ENCODE measurements at places on chromosomes 4 and X.

DNA sequence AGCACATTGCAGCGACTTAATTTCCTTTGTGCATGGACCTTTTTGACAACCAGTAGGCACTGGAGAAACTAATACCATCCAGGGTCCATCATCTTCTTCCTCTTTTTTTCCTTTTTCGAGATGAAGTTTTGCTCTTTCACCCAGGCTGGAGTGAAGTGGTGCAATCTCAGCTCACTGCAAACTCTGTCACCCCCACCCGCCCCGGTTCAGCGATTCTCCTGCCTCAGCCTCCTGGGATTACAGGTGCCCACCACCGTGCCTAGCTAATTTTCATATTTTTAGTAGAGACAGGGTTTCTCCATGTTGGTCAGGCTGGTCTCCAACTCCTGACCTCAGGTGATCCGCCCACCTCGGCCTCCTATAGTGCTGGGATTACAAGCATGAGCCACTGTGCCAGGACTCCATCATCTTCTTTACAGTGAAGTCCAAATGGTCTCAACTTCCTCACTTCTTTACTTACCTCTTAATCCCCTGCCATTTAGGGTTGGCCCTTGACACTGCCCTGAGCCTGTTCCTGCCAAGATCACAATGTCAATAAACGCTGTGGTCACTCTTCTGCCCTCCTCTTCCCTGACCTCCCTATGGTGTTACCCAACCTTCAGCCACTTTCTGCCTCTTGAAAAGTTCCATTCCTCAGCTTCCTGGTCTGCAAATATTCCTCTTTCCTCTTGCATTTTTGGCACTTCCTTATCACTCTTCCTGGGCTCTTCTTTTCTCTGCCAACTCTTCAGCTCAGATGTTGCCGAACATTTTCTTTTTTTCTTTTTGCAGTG is 119.8 kb upstream of the SLC34A2 start:
- no peak for DNase-seq

GRCh38 chrX:21926116-21926515 is 14.4 kb upstream of the SMS start:
- no peak for DNase-seq

DNA sequence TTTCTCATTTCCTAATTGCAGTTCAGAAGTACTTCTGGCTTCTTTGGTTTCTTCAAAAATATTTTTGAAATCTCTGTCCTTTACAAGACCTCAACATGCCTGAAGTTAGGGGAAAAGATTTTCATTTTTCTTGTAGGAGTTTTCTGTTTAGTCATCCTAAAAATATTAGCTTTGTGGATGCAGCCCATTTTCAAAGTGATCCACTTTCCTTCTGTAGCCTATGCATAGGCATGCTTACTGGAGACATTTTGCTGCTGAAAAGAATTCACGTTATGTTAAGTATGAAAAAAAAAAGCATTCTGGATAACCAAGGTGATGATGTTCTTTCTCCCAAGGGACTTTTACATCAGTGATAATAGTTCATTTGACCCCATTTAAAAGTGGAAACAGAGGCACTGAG is 245.6 kb downstream of the THOC2 start:
- no peak for DNase-seq

- DNase-seq: no peak
Observed at GRCh38 chrX:110265661-110266060, 52.2 kb downstream of the AMMECR1 start.

GRCh38 chr4:122830426-122831095 is 3.9 kb downstream of the FGF2 start:
- DNase-seq: no peak

- DNase-seq: no peak
Observed at GRCh38 chrX:13194291-13195103, 125.4 kb downstream of the ATXN3L start.

DNA sequence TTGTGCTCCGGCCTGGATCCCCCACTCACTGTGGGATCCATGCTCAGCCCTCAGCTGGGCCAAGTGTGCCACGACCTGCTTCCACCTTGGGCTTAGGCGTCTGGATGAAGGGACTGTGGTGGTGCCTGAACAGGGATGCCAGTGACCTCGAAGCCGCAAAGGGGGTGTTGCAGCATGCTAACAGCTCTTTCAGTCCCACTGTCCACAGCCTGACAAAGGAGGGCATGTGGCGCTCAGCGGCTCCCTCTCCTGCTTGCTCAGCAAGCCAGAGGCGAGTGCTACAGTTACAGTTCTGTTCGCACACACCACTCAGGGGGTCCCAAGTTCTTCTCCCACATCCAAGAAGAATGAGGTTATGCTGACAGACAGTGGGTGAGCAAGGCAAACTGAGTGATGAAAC is 5.2 kb upstream of the IGBP1 start:
- no peak for DNase-seq

DNA sequence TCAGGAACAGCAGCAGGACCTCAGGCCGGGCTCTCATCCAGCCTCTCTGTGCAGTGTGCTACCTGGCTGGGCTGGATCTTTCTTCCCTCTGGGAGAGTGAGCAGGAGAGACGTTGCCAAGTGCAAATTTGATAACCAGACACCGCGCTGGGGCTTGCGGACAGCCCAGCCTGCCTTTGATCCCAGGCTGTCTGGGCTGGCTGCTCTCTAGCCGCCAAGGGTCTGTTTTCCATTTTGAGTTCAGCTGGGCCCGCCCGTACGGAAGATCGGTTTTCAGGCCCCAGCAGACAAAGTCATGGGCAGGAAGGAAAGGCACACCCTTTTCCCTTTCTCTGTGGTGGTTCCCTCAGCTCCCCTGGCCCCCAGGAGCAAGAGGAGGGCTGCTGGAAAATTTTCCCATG is 90.2 kb downstream of the CPZ start:
- no peak for DNase-seq

- DNase-seq: no peak
Observed at GRCh38 chr4:163500586-163500985, 6.1 kb downstream of the TMA16 start.

GRCh38 chr4:184011826-184012380 is 106.8 kb downstream of the STOX2 start:
- no peak for DNase-seq

DNA sequence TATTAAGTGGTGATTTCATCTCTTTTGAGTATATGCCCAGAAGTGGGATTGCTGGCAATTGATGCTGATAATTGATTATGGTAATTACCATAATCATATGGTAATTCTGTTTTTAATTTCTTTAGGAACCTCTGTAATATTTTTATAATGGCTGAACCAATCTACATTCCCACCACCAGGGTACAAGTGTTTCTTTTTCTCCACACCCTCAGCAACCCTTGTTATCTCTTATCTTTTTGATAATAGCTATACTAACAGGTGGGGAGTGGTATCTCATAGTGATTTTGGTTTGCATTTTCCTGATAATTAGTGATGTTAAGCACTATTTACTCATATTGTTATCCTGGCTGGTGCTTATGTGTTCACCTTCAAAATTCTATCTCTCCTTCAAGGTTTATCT is 212.6 kb downstream of the FMR1NB start:
- no peak for DNase-seq

- no peak for DNase-seq
Observed at GRCh38 chr4:165060938-165061337, 7.3 kb downstream of the TRIM75 start.

DNA sequence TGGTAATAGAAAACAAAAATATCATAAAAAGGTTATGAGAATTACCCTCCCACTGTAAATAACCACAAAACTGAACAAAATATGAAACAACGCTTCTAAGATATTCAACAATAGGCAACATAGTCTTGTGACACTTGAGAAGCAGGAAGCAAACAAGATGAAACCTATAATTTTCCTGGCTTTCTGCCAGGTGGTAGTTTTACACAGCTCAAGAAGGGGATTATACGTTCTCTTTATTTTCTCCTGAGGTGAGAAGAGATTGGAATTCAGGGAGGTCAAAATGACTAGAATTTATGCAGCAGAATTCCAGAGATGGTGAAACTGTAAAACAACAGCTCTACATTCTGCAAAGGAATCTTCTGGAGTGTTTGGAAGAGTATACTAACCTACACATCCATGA is 186.0 kb downstream of the HHIP start:
- no peak for DNase-seq

GRCh38 chr4:186651624-186652023 is 72.0 kb downstream of the FAT1 start:
- DNase-seq: peak; percentile 77

DNA sequence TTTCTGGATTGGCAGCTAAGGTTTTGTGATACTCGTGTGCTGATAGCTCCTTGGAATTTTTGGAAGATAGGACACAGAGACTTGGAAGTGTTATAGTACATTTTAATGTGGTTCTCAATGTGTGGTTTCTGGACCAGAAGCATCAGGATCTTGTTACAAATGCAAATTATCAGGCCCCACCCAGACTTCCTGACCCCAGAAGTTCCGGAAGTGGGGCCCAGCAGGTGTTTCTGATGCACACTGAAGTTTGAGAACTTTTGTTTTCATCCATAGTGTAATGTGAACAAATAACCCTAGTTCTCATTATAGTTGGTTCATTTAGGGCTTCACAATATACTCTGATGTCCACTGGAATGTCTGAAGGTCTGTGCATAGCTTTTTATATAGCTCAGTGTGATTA is 49.6 kb downstream of the LAMP2 start:
- no peak for DNase-seq

DNA sequence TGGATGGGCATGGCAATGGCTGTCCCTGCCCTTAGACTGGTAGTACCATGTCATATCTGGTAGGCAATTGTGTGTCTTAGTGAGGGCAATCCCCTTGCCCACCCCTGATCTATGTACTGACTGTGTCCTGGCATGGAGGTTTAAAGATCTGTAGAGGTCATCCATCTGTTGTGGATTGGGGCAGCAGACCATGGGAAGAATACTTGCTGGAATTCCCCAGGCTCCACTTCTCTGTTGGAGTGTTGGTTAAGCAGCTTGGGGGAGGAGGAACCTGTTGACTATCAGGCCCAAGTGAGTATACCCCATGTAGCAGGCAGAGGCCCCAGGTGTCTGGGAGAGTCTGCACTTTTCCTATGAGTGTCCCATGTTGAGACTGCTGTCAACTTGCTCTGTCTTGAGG is 246.7 kb upstream of the DIPK2B start:
- DNase-seq: no peak

DNA sequence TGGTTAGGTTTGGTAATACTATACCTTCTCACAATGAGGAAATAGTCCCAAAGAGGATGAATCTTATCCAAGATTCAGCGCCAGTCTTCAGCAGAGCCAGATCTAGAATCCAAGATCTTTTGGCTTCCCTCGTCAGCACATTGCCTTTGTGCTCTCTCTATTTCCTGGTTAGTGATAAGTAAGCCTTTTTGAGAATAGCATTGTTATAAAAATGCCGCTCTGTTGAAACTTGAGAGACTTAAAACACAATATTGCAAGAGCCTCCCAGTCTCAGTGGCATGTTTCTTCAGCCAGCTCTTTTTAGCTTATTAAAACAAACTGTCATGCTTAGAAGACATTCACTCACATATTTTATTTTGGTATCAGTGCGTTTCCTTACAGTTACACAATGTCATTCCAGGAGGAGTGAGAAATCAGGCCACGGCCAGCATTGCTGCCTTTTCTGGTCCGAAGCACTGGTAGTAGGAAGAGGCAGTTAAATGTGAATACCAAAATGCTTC is 141.4 kb downstream of the KLHL8 start:
- DNase-seq: peak; percentile 57

DNA sequence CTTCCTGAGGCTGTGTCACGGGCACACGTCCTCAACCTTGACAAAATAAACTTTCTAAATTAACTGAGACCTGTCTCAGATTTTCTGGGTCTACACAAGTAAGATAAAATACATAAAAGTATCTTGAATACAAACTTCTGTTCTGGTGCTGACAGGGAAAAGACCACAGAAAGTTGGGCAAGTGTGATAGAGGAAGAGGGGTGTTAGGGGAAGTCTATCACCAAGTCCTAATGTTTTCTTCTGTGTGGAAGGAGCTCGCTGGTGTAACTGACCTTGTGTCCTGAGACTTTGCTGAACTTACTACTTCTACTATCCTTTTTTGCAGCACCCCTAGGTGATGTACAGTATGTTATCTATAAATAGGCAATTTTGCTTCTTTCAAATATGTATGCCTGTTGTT is 97.0 kb upstream of the STIM2 start:
- DNase-seq: no peak

GRCh38 chr4:145786261-145786660 is 106.3 kb downstream of the C4orf51 start:
- no peak for DNase-seq

GRCh38 chrX:87679849-87680248 is 162.2 kb downstream of the KLHL4 start:
- no peak for DNase-seq

DNA sequence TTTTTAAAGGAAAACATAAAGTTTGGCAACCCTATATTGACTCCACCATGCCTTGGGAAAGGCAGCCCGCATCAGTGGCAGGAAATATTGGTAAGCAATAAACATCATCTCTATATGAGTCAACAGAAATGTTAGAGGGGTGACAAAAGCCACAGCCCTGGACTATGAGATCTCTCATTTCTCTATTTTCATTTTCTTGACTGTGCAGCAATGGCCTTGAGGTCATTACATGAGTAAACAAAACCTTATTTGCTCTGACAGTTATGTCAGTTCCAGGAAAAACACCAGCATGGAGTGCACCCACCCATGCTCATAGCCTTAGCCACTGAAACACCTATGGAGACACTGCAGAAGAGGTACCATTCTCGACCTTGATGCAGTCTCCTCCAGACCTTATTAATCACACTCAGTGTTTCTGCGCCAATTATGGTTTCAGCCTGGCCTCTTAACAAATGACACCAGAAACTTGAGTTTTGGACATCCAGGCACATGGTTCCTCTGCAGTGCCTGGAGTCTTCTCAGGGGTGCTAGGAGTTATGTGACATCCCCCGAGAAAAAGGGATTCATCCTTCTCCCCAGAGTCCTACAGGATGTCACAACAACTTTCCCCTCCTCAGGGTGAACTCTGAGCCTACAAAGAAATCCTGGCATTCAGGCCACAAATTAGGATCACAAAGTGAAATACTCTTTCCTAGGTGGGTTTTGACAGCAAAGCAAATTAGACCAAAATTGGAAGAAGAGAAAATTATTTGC is 16.0 kb upstream of the HPGD start:
- no peak for DNase-seq

- DNase-seq: no peak
Observed at GRCh38 chr4:153067376-153067775, 131.3 kb downstream of the FHDC1 start.

GRCh38 chrX:88202149-88202548 is 544.9 kb upstream of the CPXCR1 start:
- no peak for DNase-seq
